GM23248 (cell line): ENCODE measurements at places on chromosomes 2 and 18.

GRCh38 chr2:163247847-163248220, 409.3 kb upstream of the KCNH7 start:
- no peak for DNase-seq

DNA sequence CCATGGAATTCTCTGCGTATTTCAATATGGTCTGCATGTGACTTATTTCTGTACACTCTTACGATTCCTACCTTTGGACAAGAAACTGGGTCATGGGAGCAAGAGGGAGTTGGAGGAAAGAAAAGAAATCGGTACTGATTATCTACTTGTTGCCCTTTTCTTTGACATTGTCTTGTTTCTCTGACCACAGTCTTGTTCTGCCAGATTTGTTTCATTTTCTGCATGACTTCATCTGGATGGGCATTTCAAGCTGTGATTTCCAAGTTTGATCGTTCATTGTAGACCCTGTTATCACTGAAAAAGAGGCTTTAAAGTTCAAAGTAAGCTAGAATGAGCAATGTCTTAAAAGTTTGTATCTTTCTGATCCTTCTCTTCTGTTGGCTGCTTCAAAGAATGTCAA, 2186.3 kb upstream of the CELF4 start:
- DNase-seq = no peak

DNA sequence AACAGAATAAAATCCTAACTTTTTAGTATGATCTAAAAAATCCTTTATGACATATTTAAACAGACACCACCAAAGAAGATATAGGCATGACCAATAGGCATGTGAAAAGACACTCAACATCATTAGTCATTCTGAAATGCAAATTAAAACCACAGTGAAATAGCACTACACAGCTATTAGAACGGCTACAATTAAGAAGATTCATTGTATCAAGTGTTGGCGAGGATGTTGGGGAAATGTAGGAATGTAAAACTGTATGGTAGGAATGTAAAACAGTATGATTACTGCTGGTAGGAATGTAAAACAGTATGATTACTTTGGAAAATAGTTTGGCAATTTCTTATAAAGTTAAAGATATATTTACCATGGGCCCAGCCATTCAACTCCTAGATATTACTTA, 253.3 kb upstream of the TCF4 start:
- peak; percentile 40 for DNase-seq

GRCh38 chr2:19352946-19353720, 5.3 kb downstream of the OSR1 start:
- DNase-seq = no peak

GRCh38 chr2:86485802-86486201, 44.6 kb downstream of the KDM3A start:
- DNase-seq = no peak

- no peak for DNase-seq
Measured at GRCh38 chr2:111091811-111092211, 28.9 kb upstream of the BCL2L11 start.

DNA sequence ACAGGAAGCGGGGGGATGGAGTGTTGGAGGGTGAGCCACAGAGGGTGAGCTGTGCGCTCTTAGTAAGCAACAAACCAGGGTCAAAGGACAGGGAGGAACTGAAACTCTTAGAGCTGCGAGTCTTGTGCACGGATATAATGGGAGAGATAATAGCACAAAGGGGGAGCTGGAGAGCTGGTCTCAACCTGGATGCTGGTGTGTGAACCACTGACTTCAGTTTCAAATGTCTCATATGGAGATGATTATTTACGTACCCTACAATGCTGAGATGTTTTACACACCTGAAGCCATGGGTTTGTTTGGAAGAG, 35.9 kb downstream of the PTGR3 start:
- DNase-seq = no peak

- DNase-seq = no peak
Measured at GRCh38 chr18:58631301-58631700, 2.4 kb upstream of the ALPK2 start.

GRCh38 chr18:48294899-48295585, 114.1 kb downstream of the ZBTB7C start:
- DNase-seq = no peak

DNA sequence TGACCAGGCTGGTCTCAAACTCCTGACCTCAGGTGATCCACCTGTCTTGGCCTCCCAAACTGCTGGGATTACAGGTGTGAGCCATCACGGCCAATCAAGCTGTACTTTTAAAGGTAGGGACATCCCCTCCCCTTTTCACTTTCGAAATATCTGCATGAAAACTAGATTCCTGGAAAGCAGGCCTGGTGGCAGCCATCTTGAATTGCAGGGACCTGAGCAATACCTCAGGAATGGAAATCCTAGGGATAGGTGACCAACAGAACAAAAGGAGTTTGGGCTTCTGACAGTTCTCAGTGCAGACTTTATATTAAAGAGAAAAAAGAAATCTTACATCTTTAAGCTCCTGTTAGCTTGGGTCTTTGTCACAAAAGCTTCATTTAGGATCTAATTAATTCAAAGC, 62.6 kb downstream of the KLF7 start:
- peak; percentile 41 for DNase-seq

GRCh38 chr18:79738581-79739439, 58.9 kb upstream of the KCNG2 start:
- DNase-seq = no peak

GRCh38 chr18:2970772-2971659, 41.9 kb downstream of the LPIN2 start:
- DNase-seq = no peak

DNA sequence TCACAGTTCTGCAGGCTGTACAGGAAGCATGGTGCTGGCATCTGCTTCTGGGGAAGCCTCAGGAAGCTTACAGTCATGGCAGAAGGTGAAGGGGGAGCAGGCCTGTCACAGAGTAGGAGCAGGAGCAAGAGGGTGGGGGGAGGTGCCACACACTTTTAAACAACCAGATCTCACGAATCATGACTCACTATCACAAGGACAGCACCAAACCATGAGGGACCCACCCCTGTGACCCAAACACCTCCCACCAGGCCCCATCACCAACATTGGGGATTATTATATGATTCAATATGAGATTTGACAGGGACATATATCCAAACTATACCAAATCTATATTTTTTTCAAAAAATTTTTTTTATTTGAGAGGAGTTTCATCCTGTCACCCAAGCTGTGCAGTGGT, 51.0 kb upstream of the GLS start:
- DNase-seq = no peak

GRCh38 chr2:135093670-135094330, 41.7 kb downstream of the RAB3GAP1 start:
- DNase-seq = no peak

DNA sequence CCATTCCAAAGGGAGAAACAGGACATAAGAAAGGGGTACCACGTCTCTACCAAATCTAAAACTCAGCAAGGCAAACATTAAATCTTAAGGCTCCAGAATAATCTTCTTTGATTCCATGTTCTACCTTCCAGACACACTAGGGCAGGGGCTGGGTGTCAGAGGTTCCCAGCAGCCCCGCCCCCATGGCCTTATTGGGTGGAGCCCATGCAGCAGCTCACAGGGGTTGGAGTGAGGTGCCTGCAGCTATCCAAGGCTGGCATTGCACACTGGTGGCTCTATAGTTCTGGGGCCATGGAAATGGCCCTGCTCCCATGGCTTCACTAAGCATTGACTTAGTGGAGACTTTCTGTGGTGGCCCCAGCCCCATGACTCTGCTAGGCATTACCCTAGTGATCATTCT, 14.9 kb upstream of the OSR1 start:
- DNase-seq = no peak

DNA sequence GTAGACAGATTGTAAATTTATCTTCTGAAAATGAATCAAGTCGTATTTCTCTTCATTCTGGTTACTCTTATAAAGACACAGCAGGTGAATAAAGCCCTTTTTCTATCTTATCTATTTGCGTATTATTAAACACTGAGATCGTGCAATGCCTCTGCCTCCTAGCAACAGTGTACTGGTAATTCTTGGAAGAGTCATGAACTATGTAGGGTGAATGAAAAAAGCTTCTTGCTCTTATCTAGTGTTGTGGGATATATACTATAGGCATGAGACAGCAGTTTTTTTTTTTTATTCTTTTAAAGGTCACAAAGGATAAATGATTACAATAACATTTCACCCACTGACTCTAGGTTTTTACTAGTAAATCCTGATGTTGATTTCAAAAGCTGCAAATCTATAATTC, 324.2 kb downstream of the PDE11A start:
- DNase-seq = no peak

- no peak for DNase-seq
Measured at GRCh38 chr2:224492531-224492930, 90.6 kb upstream of the FAM124B start.

GRCh38 chr18:46335534-46336101, 231.4 kb downstream of the HAUS1 start:
- no peak for DNase-seq

DNA sequence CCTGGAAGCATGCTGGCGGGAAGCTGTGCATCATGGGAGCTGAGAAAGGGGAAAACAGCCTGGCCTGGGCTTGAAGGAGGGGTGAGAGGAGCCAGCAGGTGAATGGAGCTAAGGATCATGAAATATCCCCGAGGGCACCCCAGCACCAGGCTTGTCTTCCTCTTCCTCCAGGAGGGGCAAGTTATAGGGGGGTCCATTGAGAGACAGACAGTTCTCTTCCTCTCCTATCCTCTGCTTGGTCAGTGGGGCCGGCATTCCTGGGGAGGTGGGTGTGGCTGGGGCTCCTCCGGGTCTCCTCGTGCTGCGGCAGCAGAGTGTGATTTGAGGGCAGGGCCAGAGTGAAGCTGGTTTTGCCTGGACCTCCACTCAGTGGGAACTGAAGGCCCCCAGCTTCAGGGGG, 78.9 kb downstream of the LIPG start:
- DNase-seq = no peak

DNA sequence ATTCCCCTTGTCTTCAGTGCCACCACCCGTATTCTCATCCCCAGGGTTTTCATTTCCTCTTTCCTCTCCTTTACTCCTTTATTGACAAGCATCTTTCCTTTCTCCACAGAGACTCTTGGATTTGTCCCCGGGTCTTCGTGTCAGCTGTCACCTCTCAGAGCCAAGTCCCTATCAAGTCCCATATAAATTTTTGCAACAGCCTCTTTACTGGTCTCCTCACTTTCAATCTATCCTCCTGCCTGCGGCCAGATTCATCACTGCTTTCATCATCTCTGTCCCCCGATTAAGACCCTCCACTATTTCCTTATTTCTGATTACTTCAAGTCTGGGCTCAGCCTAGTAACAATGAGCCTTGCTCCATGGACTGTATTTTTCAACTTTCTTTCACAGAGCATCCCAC, 113.8 kb downstream of the CTAGE1 start:
- DNase-seq = no peak

- no peak for DNase-seq
Measured at GRCh38 chr2:145116056-145116455, 596.1 kb upstream of the ZEB2 start.

DNA sequence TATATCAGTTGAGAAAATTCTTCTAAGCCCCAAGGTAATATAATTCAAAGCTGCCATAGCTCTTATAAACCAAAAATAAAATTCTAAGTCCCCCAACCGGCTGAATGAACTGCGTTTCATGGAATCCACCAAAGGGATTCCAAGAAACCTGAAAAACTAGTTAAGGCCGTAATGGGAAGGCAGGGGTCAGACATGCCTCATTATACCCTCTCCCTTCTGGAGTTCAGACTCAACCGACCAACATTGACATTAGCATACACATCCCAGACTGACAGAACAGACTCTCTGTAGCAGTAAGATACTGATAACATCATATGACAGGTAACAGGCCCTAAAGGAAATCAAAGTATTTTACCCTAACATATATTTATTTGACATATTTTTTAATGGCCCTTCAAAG, 31.4 kb upstream of the PHLPP1 start:
- no peak for DNase-seq

GRCh38 chr18:58892488-58892887, 27.8 kb downstream of the ZNF532 start:
- DNase-seq = no peak

DNA sequence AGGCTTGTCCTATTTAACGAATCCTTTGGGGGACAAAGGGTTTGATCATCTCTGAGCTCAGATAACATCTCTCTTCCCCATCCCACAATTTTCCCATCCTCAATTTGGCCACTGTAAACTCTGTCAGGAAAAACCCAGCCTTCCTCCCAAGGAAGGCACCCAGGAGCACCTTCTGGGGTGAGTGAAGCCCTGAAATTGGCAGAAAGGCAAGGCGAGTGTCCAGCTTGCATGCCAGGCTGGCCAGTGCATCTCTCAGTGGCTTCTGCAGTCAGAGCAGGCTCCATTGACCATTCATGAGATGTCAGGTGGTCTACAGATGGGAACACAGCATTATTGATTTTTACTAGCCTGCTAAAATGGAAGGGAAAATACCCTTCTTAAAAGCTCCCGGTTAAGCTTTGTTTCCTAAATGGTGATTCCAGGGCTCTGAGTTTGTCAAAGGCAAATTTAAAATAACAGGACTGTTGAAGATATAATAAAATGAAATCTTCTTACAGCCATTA, 83.2 kb upstream of the BOD1L2 start:
- DNase-seq = no peak

GRCh38 chr18:44725300-44726058, 44.8 kb downstream of the SETBP1 start:
- DNase-seq = peak; percentile 90

DNA sequence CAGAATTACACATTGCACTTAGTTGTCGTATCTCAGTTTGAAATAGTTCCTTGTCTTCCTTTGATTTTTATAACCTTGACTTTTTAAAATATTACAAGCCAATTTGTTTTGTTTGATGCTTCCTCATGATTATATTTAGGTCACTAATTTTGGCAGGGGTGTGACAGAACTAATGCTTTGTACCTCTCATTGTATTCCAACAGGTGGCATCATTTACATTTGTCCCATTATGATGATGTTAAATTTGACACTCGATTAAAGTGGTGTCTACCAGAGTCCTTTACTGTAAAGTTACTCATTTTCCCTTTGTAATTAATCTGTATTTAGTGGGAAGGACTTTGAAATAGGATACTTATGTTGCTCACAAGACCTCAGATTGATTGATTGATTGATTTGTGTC, 21.5 kb upstream of the MFSD2B start:
- peak; percentile 41 for DNase-seq

- no peak for DNase-seq
Measured at GRCh38 chr18:65752625-65753325, 2.0 kb downstream of the CDH7 start.

DNA sequence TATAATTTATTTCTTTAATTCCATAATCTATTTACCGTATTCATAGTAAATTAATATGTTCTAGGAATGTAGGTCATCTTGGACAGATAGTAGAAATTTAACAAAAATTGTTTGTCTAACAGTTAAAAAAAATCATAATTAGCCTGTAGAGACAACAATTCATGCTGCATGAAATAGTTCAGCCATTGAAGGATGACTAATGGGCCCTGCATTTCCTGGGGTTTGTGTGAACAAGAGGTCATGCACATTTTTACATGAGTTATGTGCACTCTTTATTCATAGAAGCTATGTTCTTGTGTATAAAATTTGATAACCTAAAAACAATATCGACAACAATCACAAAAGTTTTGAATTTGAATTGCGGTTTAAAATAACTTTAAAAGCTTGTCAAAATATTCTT, 1663.6 kb downstream of the SUCLG1 start:
- peak; percentile 24 for DNase-seq

GRCh38 chr18:67733088-67733487, 216.6 kb upstream of the DSEL start:
- peak; percentile 95 for DNase-seq
